Astrocyte (in vitro differentiated cells and primary cell): ENCODE measurements at places on chromosomes 7 and 10.

- no peak for DNase-seq
Observed at GRCh38 chr7:37592366-37592765, 91.2 kb upstream of the GPR141 start.

GRCh38 chr7:37915438-37915837 is 1.2 kb downstream of the SFRP4 start:
- DNase-seq = no peak

DNA sequence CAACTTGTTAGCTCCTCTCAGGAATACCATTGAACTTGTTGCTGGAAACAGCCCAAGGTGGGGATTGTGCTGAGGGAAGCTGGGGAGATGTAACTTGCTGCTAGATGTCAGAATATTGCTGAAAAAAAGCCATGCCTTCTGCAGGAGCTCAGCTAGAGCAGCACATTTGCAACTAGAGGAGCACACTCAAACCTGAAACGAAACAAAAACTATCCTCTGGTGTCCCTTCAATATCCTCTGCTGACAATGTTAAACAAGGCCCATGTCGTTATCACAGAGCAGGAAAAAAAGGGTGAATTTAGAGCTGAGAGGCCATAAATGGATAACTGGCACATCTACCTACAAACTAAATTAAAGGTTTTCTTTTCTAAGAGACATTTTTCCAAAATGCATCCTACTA is 53.7 kb upstream of the MACC1 start:
- no peak for DNase-seq

GRCh38 chr7:1741751-1742554 is 71.9 kb downstream of the ELFN1 start:
- no peak for DNase-seq

- DNase-seq = no peak
Observed at GRCh38 chr10:73854310-73854709, 20.0 kb downstream of the CAMK2G start.

DNA sequence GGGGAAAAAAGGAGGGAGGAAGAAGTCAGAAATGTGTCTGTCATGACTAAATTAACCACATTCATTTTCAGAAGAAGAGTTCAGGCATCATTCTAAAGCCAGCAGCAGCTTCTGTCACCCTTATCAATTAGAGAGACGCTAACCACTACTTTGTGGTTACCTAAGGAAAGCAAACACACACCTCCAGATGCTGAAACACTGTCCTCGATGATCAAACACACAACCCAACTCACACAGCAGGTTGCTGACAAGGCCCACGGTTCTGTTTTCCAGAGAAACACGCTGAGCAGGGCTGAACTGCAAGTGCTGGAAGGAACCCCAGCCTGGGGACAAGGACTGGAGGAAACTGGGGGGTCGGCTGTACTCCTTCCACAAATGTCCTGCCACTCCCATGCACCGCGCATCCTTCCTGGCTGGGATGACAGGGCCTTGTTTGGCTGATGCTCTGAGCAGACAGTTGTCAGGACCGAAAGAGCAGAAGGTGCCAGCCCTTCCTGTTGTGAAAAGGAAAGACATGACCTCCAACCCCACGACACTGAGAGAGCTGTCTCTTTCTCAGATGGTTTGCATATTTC is 36.6 kb downstream of the PRKCQ start:
- DNase-seq = no peak

GRCh38 chr7:29564496-29565223 is 1.0 kb downstream of the PRR15 start:
- peak; percentile 46 for DNase-seq

- no peak for DNase-seq
Observed at GRCh38 chr7:157548691-157549303, 212.0 kb downstream of the DNAJB6 start.

DNA sequence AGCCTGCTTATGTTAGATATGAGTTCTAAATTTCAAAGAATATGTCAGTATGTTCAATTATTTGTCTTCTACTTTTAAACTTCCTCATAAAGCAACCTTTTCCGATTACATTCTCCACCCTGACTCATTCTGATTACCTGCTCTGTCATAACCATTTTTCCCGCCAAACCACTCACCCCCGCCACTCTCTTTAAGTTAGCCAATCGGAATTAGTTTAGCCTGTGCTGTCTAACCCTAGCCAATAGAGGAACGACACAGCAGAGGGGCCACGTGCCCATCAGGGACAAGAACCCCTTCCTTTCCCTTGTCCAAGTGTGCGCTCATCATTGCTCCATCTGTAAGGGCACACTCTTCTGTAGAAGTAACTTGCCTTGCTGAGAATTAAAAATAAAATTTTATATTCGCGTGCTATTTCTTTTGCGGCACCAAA is 91.4 kb downstream of the CCDC71L start:
- DNase-seq = no peak

DNA sequence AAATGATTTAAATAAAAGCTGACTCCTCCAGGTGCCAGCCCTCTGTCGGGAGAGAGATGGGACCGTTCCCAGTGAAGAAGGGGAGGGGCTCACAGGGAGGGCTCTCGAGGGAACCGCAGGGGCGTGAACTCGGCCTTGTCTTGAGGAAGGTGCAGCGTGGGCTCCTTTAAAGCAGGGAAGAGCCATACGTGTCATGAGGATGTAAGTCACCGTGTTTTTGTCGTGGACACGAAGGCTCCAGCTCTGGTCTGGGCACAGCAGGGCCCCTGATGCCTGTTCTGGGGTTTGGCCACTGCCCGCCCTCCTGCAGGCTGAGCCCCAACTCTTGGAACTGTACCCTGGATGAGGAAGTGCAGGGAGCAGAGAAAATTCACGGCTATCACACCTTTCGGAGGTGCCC is 45.0 kb downstream of the JAKMIP3 start:
- no peak for DNase-seq

- no peak for DNase-seq
Observed at GRCh38 chr7:159022238-159022993, 122.3 kb downstream of the VIPR2 start.

GRCh38 chr10:116272440-116273283 is at the start of gene GFRA1:
GFRA1 (minus strand) TSS chr10:116273206; CDS start chr10:116272029, 1,177 bp downstream.
- DNase-seq = no peak

GRCh38 chr10:104966563-104967297 is 325.6 kb downstream of the SORCS3 start:
- no peak for DNase-seq

- DNase-seq = no peak
Observed at GRCh38 chr10:25024528-25024927, 8.1 kb downstream of the THNSL1 start.

DNA sequence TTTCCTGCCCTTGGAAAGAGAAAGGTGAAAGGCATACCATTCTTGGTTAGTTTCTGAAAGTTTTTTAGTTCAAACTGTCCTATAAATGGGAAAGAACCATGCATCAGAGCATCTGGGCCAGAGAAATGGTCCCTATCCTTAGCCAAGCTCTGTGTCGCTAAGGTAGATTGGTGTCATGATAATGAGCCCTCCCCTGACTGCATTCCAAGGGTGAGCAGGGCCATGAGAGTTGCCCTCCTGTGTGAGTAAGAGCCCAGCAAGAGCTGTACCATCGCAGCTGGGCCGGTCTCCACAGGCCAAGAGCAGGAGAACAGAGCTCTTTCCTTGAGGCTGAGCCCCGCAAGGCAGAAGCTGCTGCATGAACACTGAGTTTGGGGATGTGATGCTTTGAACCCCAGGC is 30.3 kb downstream of the GRB10 start:
- no peak for DNase-seq

DNA sequence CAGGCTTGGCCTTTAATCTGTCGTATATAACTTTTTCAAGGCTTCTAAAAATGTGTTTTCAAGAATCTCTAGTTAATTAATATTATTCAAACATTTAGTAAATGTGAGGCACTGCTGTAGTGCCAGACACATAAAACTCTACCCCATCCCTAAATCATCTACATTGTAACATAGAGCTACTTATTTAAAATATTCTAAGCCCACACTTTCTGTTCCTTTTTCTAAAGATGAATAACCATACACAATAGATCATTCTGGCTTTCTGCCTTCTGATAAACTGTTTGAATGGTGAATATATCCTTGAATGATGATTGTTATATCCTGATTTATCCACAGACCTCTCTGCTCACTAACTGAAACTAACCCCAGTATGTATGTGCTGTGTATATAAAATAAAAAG is 41.4 kb downstream of the BRAF start:
- DNase-seq = no peak

GRCh38 chr10:83178526-83178925 is 960.8 kb upstream of the GHITM start:
- no peak for DNase-seq

- DNase-seq = no peak
Observed at GRCh38 chr7:2936301-2936700, 92.2 kb upstream of the GNA12 start.

- no peak for DNase-seq
Observed at GRCh38 chr7:149620961-149621360, 123.4 kb upstream of the ZNF746 start.

DNA sequence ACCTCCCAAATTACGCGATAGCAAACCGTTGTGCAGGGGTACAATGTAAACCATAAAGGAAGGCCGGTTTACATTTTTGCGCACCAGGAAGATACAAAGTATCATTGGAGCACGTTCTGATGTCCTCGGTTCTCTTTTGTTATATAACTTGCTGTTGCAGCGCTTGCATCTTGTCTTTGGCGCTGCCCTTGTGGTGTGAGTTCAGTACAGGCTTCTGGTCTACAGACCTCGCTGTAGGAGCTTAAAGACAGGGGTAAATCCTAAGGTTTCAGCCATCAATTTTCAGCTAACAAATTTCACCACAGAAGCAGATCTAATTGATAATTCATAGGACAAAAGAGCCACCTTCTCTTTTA is 1.5 kb upstream of the MKX start:
- no peak for DNase-seq

GRCh38 chr7:130988443-130988842 is 254.4 kb upstream of the KLF14 start:
- DNase-seq = no peak

DNA sequence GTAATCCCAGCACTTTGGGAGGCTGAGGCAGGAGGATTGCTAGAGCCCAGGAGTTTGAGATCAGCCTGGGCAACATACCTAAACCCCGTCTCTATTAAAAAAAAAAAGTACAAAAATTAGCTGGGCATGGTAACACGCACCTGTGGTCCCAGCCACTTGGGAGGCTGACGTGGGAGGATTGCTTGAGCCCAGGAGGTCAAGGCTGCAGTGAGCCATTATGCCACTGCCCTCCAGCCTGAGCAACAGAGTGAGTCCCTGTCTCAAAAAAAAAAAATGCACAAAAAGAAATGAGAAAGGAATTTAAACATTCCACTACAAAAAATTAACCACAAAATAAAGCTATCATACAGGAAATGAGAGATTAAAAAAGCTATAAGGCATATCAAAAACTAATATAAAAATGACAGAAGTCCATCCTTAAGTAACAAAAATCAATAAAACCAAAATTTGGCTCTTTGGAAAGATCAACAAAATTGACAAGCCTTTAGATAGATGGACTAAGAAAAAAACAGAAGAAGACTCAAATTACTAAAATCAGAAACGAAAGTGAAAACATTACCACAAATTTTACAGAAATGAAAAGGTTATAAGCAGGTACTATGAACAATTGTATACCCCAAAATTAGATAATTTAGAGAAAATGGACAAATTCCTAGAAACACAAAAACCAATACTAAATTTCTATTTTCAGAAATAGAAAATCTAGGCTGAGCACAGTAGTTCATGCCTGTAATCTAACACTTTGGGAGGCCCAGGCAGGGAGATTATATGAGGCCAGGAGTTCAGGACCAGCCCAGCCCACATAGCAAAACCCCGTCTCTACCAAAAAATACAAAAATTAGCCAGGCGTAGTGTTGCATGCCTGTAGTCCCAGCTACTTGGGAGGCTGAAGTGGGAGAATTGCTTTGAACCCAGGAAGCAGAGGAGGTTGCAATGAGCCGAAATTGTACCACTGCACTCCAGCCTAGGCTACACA is 42.4 kb upstream of the NANOS1 start:
- no peak for DNase-seq

DNA sequence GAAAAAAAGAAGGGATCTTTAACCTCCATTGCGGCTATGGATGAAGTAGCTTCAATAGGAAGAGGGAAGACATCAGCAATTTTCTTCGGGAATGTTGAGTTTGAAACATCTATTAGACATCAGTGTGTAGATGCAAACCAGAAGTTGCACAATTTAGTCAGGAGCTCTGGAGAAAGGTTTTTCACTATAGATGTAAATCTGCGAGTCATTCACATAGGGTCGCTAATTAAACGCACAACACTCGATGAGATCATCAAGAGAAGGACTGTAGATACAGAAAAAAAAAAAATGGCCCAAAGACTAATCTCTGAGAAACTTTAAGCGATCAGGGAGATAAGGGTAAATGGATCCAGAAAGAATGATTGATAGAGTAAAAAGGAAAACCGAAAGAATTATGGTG is 61.7 kb upstream of the TES start:
- DNase-seq = no peak

- no peak for DNase-seq
Observed at GRCh38 chr10:73875139-73875475, 752 bp upstream of the CAMK2G start.

DNA sequence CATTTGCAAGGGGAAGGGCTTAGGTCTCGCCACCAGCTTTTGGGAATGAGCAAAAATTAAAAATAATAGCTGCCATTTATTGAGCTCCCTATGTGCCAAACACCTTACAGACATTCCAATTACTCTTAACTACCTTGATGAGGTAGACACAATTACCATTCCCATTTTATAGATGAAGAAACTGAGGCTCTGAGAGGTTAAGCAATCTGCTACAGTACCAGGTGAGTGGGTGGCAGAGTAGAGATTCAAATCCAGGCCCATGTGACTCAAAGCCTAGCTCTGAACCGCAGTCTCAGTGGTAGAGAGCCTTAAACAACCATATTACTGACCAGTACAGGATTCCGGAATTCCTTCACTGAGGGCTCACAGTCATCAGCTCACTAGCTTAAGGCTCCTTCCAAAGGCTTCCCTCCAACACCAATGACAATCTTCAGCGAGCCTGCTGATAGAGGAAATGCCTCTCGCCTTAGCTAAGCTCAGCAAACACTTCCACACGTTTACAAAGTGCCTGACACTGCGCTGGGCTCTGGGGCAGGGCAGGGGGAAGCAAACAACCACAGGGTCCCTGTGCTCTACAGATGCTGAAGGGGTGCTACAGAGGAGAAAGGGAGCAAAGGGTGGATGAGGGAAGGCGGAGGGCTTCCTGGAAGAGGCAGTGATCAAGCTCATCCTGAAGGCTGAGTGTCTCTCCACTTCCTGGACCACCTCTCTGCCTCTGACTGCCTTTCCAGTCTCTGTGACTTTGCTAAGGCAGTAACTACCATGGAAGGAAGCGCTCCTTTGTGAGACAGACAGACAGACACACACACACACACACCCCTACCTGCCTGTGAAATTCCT is 7.4 kb downstream of the LRRC20 start:
- peak; percentile 59 for DNase-seq

DNA sequence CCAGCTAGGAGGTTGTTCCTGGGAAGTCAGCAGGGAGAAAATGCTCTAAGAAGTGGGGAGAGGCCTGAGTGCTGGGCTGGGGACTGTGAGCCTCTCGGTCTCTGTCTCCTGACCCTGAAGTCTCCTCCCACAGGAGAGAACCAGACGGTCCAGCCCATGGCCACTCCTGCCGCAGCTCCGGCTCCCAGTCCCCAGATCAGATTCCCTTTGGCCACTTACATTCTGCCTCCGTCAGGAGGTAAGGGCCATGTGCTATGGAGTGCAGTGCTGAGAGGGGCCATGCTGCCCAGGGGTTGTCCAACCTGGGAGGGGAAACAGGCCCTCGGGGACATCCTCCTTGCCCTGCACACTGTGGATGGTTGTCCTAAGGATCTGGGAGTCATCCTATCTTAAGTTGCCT is 21.3 kb upstream of the ZNF467 start:
- no peak for DNase-seq
